ENCODE measurements at places on chromosomes 16 and 17. TPM values are rescaled to one million over a fixed set of nuclear protein-coding genes. Genes with fewer than 3 reads are reported as not detected.

DNA sequence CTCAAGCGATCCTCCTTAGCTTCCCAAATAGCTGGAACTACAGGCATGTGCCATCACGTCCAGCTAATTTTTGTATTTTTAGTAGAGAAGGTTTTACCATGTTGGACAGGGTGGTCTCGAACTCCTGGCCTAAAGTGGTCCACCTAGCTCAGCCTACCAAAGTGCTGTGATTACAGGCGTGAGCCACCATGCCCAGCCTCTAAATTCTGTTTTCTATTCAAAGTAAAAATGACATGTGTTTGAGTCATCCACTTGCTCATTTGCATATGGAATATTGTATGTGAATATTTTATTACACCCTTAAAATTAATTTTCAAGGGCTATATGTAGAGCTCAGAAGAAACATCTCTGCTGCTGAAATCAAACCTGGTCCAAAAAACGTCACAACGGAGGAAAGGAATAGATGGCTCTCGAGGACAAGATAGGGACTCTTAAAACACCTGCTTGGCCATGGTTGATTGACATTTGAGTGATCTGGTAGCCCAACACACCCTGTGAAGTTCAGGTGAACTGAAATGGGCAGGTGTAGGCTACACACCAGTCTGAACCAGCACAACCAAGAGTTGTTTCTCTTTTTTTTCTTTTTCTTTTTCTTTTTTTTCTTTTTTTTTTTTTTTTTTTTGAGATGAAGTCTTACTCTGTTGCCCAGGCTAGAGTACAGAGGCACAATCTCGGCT lies 51.1 kb downstream of the SF3B3 start:
- H3K27me3 ChIP-seq: peaks cover 1% of the 10 kb centered on the region
- peaks cover 16% of the 10 kb centered on the region for H3K36me3 ChIP-seq
- peak overlapping the region; percentile 21 for H3K27ac ChIP-seq
- no peak for DNase-seq
- H3K4me3 ChIP-seq: no peak overlapping the region
- peaks cover 13% of the 10 kb centered on the region for H3K4me1 ChIP-seq

- peaks cover 3% of the 10 kb centered on the region for H3K4me1 ChIP-seq
- DNase-seq: no peak
- H3K36me3 ChIP-seq: no peaks in the 10 kb centered on the region
- no peak overlapping the region for H3K4me3 ChIP-seq
- no peak overlapping the region for H3K27ac ChIP-seq
- H3K27me3 ChIP-seq: peaks cover under 1% of the 10 kb centered on the region
These were observed 6.4 kb downstream of the ATP1B2 start for GRCh38 chr17:7656958-7657609.

GRCh38 chr16:78988361-78988969 lies 612.1 kb downstream of the MAF start:
- H3K27ac ChIP-seq: no peak overlapping the region
- no peak overlapping the region for H3K4me3 ChIP-seq
- no peaks in the 10 kb centered on the region for H3K36me3 ChIP-seq
- no peaks in the 10 kb centered on the region for H3K27me3 ChIP-seq

GRCh38 chr16:70610273-70611223 lies 35.8 kb upstream of the IL34 start:
- no peaks in the 10 kb centered on the region for H3K4me1 ChIP-seq
- no peak overlapping the region for H3K4me3 ChIP-seq
- H3K27me3 ChIP-seq: no peaks in the 10 kb centered on the region
- no peak for DNase-seq
- no peak overlapping the region for H3K27ac ChIP-seq

- peak overlapping the region; percentile 73 for H3K4me3 ChIP-seq
- no peaks in the 10 kb centered on the region for H3K36me3 ChIP-seq
- peaks cover 21% of the 10 kb centered on the region for H3K27me3 ChIP-seq
- H3K27ac ChIP-seq: no peak overlapping the region
- peaks cover 10% of the 10 kb centered on the region for H3K4me1 ChIP-seq
These were observed 13.7 kb downstream of the GUCY2D start for GRCh38 chr17:8015957-8016631.

DNA sequence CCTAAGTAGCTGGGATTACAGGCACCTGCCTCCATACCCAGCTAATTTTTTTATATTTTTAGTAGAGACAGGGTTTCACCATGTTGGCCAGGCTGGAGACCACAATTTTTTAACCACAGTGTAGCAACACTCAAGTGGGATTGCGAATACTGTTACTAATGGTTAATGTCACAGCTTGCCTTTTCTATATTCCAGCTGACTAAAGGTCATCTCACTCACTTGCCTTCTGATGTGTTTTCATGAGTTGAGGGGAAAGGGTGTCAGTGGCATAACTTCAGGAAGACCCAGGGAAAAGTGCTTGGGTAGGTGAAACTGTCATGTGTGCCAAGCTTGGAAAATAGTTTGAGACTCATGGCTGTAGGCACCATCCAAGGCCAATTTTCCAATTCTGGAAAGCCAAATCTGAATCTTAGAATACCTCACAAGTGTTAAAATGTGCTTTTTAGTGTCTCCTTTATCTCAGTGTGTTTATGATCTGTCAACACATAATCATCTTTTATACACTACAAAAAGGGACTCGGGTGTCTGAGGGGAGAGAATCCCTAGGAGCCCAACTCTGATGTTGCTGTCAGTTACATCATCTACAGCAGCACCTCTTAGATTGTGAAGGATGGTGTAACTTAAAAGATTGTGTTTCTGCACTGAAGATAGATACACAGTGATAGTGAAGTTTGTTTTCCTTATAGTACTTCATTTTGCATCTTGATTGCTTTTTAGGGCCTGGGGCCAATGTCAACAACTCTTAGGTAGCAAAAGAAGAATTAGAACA lies 27.1 kb downstream of the OGFOD1 start:
- no peak for DNase-seq
- H3K27ac ChIP-seq: no peak overlapping the region
- no peaks in the 10 kb centered on the region for H3K27me3 ChIP-seq
- no peak overlapping the region for H3K4me3 ChIP-seq
- no peaks in the 10 kb centered on the region for H3K4me1 ChIP-seq
- H3K36me3 ChIP-seq: peaks cover 19% of the 10 kb centered on the region

- no peak overlapping the region for H3K4me3 ChIP-seq
- H3K27ac ChIP-seq: no peak overlapping the region
- no peaks in the 10 kb centered on the region for H3K36me3 ChIP-seq
- H3K4me1 ChIP-seq: peaks cover 28% of the 10 kb centered on the region
- peaks cover 8% of the 10 kb centered on the region for H3K27me3 ChIP-seq
These were observed 2.5 kb downstream of the DUSP14 start for GRCh38 chr17:37492167-37492566.

DNA sequence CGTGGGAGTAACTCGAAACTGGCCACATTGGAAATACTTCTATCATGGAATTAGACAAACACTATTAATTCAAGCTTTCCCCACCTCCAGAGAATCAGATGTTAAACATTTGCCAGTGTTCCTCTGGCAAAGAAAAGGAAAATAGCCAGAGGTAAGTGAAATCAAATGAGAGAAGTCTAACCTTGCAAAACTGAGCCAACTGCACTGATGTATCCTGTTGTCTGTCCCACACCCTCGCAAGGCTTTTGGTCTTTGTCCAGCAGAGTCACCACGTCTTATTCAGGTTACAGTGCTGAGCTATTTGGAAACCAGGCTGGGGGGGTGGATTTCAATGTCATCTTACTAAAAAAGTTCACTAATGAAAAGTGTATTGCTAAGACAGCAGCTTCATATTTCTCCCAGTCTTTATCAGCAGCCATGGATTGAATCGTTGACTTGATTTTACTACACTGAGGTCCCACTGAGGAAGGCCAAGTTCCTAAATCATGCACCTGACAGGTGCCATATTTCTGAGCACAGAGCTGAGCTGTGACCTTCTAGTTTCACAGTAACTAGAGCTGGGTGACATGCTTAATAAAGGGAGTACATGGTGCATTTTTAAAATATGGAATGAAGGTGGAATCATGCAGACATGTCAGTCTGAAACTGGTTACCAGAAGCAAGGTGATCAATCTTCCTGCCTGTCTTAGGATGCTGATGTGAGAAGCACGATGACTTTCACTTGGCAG lies 85.2 kb upstream of the HSBP1 start:
- H3K4me1 ChIP-seq: peaks cover 16% of the 10 kb centered on the region
- no peaks in the 10 kb centered on the region for H3K36me3 ChIP-seq
- H3K27me3 ChIP-seq: peaks cover 2% of the 10 kb centered on the region
- H3K27ac ChIP-seq: no peak overlapping the region
- DNase-seq: no peak

- DNase-seq: no peak
- no peaks in the 10 kb centered on the region for H3K27me3 ChIP-seq
- H3K36me3 ChIP-seq: no peaks in the 10 kb centered on the region
- no peak overlapping the region for H3K27ac ChIP-seq
- no peak overlapping the region for H3K4me3 ChIP-seq
These were observed 23.1 kb downstream of the LAT start for GRCh38 chr16:29007730-29008593.

Gene CMTM2
- not detected for polyA plus RNA-seq

Gene GH1
- not detected for polyA plus RNA-seq

Gene KRT16
- not detected for polyA plus RNA-seq

Gene PLA2G10
- not detected for polyA plus RNA-seq

Gene GAS2L2
- polyA plus RNA-seq: not detected

Gene RDM1
- 0.82 TPM for polyA plus RNA-seq

Gene LPO
- polyA plus RNA-seq: not detected

Data from immature natural killer cell (primary cell).